Activated CD4-positive, alpha-beta T cell treated with anti-CD3 and anti-CD28 coated beads, Interleukin-2, amount 10 ng/mL, durations not matched to agents 7 days and 5 days (primary cell): ENCODE measurements at places on chromosomes 16 and 17.

GRCh38 chr16:68411086-68411485 is 37.2 kb downstream of the SMPD3 start:
- DNase-seq: no peak

- DNase-seq: no peak
Observed at GRCh38 chr16:82741073-82741615, 114.4 kb downstream of the CDH13 start.

DNA sequence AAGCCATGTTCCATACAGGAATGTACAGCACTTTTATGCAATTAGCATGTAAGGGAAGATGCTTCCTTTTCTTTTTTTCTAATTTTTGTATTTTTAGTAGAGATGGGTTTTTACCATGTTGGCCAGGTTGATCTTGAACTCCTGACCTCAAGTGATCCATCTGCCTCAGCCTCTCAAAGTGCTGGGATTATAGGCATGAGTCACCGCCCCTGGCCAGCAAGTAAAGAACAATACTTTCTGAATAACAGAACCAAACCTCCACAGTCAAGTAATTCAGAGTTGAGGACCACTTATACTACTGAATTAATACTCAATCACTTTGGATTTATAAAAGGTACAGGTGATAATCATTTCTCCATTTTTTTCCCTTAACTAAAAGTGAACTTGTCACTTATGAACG is 13.0 kb downstream of the C16orf87 start:
- DNase-seq: no peak

DNA sequence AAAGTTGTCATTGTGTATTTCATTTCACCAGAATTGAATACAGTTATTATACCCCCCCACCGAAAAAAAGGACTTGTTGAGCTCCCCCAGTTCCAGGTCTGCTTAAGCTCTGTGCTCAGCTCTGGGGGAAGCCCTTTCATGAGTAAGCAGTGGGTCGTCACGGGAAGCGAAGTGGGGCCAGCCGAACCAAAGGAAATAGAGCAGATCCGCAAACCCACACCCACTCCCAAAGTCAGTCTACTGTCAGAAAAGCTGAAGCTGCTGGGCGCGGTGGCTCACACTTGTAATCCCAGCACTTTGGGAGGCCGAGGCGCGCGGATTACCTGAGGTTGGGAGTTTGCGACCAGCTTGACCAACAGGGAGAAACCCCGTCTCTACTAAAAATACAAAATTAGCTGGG is 50.1 kb downstream of the PECAM1 start:
- DNase-seq: no peak

GRCh38 chr16:27776556-27777225 is 226.7 kb downstream of the KATNIP start:
- no peak for DNase-seq

- no peak for DNase-seq
Observed at GRCh38 chr17:11901931-11902330, 95.3 kb downstream of the ZNF18 start.

GRCh38 chr17:16661217-16661616 is 7.6 kb upstream of the ZNF624 start:
- DNase-seq: no peak

DNA sequence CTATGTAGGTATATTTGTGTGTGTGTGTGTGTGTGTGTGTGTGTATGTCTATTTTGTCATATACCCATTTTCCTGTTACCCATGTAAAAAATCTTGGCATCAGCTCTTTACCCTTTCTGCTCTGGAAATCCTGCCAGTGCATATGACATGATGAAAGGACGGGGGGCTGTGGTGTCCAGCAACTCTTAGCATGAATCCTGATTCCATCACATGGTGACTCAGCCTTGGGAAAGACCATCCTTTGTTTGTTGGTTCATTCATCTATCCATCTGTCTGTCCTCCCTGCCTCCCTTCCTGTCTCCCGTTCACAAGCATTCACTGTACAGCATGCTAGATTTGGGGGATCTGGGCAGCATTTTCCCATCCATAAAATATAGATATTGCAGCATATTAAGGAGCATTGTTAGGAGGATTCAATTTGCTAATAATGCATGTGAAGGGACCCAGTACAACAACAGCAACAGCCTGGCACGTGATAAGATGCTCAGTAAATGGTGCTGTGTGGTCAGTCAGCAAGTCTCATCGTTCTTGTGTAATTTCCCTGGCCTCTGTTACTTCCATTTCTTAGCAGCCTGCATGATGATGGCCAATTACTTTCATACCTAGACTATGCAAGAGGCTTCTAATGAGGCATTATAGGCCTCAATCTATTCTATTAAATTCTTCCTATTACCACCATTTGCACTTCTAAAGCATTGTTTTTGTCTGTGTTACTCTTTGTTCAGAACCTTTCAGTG is 191.0 kb downstream of the PRKCA start:
- DNase-seq: no peak

DNA sequence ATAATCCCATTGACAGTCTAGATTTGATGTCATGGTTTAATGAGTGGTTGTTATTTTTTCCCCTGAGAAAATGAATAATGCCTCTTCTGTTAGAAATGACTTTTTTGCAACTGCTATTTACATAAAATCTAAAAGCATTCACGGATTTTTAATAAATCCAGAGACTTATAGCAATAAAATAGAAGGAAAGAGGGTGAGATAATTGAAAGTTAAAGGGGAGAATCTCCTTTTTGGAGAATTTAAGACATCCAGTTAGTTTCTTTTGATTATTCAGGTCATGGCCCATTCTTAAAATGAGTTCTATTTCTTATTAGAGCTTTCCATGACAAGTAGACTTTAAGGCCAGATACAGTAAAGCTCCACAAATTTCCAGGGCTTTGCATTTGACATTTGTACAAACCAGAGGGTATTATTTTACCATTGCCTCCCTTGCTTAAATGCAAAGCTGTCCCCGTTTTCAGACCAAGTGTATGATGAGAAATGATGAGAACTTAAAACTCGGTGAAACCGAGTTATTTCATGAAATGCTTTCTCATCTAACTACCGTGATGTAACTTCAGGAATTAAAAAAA is 789.0 kb upstream of the SOX9 start:
- no peak for DNase-seq

GRCh38 chr16:83799336-83799735 is 8.4 kb upstream of the HSBP1 start:
- no peak for DNase-seq

DNA sequence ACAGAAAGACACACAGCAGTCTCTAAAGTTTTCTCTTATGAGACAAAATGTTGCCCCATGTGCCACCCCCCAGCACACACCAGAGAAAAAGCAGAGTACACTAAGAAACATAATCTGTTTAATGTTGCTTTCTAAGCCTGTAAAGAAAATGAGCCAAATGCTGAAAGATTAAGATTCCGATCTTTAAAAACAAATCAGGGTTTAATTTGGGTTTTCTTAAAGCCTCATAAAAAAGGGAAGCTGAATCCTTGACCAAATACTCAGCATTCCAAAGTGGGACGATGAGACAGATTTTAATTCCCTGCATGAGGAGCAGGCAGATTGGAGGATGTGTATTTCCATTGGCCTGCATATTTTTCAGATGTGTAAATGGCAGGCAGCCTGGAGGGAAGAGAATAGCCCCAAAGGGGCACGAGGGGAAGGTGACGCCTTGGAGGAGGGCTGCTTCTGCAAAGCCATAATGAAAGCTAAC is 118.4 kb downstream of the COPRS start:
- no peak for DNase-seq

- DNase-seq: no peak
Observed at GRCh38 chr17:43632221-43632620, 29.5 kb downstream of the MEOX1 start.

DNA sequence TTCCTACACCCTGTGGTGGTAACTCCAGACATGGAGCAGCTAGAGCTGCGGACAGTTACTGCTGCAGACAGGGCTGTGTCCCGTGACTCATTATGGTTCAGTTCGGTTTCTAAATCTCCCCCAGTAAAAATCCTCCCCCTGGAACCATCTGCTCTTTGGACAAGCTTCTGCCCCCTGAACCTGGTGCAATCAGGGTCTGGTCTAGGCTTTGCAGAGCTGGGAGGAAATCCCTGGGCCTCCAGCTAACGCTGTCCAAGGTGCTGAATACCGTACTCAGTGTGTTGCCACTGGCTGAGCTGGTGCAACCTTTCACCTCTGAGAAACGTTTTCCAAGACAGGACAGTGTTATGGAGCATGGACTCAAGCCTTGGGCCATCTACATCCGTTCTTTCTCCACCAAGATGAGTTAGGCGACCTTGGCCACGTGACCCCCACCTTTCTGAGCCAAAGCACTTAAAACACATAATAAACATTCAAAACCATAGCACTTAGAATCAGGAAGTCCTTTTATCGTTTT is 142.0 kb downstream of the CPPED1 start:
- peak; percentile 57 for DNase-seq

GRCh38 chr16:476039-476438 is 50.6 kb downstream of the RAB11FIP3 start:
- no peak for DNase-seq

DNA sequence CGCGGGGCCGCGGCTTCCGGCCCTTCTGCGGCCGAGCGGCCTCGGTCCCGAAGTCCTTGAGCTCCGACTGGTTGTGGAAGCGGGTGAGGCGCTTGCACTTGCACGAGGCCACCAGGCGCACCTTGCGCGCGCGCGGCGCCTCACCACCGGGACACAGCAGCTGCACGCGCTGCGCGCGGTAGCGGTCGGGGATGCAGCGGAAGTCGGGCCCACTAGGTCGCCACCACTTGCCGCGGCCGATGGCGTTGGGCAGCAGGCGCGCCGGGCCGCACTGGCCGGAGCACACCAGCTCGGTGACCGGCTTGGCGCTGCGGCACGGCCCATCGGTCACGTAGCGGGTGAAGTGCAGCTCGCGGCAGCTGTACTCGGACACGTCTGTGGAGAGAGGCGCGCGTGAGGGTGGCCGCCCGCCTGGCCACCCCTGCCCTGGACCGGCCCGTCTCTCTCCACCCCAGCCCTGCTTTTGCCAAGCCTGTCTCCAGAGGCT is 3.2 kb downstream of the SOST start:
- peak; percentile 23 for DNase-seq

GRCh38 chr16:28901862-28902261 is 23.2 kb downstream of the RABEP2 start:
- no peak for DNase-seq

GRCh38 chr17:69869667-69870066 is 205.4 kb upstream of the KCNJ16 start:
- no peak for DNase-seq

DNA sequence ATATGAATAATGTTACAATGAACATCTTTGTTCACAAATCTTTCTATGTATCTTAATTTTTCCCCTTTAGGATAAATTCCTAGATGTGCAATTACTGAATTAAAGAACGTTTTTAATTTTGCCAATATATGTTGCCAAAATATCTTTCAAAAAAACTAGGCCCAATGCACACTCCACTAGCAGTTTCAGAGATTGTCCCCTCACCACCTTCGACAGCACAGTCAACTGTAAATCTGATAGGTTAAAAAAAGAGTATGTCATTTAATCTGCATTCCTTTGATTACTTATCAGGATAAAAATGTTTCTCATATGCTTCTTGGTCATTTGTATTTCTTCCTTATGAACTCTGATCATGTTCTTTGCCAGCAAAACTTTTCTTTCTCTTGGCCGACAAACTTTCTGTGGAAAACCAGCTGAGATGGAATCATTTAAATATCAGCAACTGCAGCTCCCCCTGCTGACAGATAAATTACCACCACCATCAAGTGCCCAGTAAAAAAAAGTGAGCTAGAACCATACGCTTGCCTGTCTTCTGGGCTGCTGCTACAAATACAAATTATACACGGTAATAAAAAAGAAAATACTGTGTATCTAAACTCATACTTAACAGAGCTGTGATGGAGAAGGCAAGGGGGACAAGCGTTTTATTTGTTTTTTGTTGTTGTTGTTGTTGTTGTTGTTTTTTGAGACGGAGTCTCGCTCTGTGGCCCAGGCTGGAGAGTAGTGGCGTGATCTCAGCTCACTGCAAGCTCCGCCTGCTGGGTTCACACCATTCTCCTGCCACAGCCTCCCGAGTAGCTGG is 19.6 kb upstream of the KANSL1 start:
- peak; percentile 69 for DNase-seq

DNA sequence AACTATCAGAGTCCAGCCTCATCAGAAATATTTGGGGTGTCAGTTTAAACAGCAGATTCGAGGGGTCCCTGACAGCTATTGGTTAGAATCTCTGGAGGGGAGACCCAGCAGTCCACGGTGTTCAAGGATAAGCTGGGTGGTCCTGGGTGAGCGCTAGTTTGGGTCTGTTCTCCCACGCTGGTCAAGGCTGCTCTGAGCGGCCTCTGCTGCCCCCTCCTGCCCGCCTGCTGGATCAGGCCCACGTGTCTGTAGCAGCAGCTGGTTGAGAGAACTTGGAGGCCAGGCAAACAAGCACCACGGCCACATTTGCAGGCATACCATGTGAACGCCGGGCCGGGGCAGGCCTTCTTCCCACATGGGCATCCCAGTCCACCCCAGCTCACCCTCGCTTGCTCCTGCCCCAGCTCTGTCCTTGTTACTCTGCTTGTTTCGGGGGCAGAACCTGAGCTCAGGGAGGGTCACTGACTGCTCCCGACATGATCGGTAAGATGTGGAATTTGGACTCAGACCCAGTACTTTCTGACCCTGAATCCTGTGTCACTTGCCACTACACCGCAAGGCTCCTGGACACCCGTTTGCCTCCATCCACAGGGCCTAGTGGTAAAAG is 7.4 kb downstream of the FOXF1 start:
- peak; percentile 13 for DNase-seq

DNA sequence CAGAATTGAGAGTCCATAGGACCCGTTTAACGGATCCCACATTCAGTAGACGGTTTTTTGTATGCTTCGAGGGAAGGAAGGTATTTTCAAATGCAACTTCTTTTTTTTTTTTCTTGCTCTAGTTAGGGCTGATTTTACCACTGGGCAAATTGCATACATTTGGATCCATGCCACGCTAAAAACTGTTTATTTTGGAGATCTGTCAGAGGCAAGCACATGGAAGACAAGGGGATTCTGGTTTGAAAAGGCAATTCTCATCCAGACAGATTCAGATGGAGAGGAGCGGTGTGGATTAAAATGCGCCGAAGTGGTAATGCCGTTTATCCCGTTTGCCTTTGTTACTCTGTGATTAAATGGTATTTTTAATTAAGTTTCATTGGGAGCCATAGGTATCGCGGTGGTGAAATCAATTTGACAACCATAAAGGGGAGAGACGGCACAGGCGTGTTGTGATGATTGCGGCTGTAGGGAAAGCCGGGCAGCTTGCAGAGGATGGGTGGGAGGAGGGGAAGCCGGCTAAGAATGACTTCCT is 170.4 kb downstream of the IRX3 start:
- no peak for DNase-seq

- no peak for DNase-seq
Observed at GRCh38 chr17:47952171-47953021, 5.3 kb downstream of the PRR15L start.

- no peak for DNase-seq
Observed at GRCh38 chr16:4936991-4937781, at the start of gene PPL. Gene PPL (minus strand): TSS chr16:4937148. CDS start chr16:4937045, 103 bp downstream.

DNA sequence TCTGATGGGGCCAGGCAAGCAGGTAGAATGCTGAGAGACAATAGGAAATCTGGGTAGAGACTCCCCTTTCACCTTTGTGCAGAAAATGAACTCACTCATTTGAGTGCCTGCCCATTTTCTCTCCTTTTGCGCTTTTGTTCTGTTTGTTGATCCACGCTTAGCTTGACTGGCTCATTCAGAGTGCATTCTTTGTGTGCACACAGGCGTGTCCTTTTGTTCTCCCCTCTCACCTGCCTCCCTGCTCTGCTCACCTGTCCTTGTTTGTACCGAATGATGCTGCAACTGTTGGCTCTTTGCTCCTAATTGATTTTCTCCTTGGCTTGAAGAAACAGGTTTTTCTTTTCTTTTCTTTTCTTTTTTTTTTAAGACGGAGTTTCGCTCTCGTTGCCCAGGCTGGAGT is 15.8 kb downstream of the PGS1 start:
- DNase-seq: no peak
